ENCODE measurements at places on chromosomes 16 and 17.

- DNase-seq, result no peak
Observed at GRCh38 chr16:30934827-30935557, 11.6 kb downstream of the FBXL19 start.

DNA sequence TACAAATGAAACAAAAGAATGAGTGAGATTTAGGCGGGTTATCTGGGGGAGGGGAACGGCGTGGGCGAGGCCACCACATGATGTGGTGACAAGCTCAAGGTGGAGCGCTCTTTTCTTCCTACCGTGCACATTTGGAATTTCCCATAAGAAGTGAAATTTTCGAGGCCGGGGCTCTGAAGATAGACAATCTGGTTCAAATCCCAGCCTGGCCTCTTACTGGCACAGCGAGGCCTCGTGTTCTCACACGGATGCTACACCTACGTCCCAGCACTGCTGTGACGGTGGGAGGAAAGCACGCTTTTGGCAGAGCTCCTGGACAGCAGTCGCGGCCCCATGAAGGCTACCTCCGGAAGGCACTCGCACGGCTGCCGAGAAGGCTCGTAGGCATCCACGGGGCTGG lies 25.2 kb downstream of the ZDHHC7 start:
- no peak for DNase-seq

DNA sequence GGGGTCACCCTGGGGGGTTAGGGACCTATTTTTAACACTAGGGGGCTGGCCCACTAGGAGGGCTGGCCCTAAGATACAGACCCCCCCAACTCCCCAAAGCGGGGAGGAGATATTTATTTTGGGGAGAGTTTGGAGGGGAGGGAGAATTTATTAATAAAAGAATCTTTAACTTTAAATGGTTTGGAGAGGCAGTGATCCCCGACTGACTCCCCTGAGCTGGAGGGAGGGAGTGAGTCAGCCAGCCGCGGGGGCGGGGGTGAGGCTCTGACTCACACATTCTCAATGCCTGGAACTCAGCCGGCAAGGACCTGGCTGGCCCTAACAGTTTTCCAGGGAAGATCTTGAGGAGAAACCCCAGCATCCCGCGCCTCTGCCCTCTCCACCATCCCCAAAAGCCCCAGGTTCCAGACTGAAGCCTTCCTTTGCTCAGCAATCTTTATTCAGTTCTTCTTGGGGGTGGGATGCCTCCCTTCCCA lies 1.5 kb downstream of the HCFC1R1 start:
- peak; percentile 87 for DNase-seq

DNA sequence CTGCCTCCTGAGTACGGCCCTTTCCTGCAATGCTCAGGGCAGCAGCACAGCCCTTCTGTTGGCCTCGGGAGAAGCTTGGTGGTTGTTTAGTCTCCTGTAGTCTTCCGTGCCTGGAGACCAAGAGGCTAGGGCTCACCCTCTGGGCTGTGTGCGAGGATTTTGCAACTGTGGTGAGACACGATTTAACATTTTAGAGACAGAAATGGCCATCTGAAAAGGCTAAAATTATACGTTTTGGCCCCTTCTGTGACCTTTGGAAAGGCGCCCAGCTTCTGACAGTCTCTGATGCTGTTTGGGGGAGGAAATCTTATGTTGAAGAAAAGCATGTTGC lies 33.1 kb downstream of the FOXL1 start:
- DNase-seq, result no peak

GRCh38 chr17:42408061-42408460 lies 15.0 kb downstream of the CAVIN1 start:
- no peak for DNase-seq

GRCh38 chr17:80109066-80109660 lies 7.8 kb downstream of the GAA start:
- DNase-seq, result no peak

- DNase-seq, result peak; percentile 76
Observed at GRCh38 chr16:86664522-86665318, 86.4 kb downstream of the FOXL1 start.

GRCh38 chr16:70701998-70702397 lies 16.1 kb upstream of the MTSS2 start:
- DNase-seq, result no peak

GRCh38 chr17:62140836-62141235 lies 75.8 kb upstream of the MED13 start:
- DNase-seq, result no peak

DNA sequence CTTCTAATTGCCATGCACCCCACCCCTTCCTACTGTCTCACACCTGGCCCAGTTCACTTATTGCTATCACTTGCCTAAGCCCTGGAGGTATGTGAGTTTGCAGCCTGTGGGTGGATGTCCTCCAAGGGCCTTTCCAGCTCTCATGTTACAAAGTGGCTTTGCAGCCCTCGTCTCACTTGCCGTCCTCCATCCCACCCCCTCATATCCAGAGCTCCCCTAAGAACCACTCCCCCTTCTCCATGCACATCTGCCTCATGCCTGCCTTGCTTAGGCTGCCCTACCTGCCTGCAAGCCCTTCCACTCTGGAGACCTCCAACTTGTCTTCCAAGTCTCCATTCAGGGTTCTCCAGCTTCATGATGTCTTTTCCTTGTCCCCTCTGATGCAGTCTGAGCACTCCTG lies 119.4 kb upstream of the NLRP1 start:
- no peak for DNase-seq

DNA sequence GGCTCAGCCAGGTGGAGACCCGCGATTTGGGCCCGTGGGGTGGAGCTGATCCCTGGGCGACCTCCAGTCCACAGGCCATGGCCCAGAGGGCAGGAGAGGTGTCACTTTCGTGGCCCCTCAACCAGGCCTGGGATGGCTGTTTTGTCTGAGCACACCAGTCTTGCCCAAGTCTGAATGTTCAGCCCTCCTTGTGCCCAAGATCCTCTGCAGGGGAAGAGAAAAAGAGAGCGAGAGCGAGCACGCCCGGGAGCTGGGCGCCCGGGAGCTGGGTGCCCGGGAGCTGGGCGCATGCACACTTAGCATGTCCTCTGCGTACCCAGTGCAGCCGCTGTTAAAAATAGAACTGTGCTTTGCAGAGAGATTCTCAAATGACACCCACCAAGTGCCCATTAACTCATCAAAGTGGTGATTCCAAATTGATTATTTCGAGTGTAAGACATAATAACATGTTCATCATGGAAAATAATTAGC lies 403.3 kb upstream of the TNRC6C start:
- no peak for DNase-seq

GRCh38 chr17:77096570-77097214 lies 44.1 kb upstream of the SEC14L1 start:
- DNase-seq, result no peak

- DNase-seq, result no peak
Observed at GRCh38 chr16:53773150-53773846, 69.3 kb downstream of the FTO start.

DNA sequence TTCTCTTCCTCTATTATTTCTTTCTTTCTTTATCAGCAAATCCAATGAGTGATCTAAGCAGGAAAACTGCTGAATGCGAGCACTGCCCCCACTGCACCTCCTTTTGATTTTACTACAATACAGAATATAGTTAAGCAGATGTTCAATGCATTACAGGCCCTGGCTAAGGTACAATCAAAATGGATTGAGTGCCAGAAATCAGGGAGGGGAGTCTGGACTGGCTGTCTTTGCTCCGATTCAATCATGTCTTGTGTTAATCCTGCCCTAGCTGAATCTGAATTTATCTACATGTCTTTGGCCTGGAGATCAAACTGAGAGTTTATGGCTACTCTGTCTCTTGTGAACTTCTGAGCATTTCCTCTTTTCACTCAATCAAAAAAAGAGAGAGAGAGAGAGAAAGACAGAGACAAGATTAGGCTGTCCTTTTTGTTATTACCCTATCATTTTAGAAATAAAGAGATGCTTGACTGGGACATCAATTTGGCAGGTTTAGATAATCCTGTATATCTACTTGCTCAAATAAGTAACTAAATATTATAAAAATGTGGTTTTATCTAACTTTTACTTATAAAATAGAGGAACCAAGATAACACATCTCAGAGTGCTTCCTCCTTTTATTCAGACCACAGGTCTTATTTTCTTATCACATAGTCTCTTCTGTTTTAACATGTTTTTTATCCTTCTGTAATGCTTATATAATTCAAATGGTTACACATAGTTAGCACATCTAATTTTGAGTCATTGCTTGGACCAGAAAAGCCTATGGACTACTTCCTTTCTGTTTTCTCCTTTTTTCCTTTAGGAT lies 656.2 kb downstream of the KCNJ2 start:
- no peak for DNase-seq

GRCh38 chr16:19938536-19938935 lies 53.9 kb upstream of the GPRC5B start:
- DNase-seq, result no peak

GRCh38 chr17:81590121-81590520 lies 38.0 kb upstream of the FAAP100 start:
- DNase-seq, result no peak

DNA sequence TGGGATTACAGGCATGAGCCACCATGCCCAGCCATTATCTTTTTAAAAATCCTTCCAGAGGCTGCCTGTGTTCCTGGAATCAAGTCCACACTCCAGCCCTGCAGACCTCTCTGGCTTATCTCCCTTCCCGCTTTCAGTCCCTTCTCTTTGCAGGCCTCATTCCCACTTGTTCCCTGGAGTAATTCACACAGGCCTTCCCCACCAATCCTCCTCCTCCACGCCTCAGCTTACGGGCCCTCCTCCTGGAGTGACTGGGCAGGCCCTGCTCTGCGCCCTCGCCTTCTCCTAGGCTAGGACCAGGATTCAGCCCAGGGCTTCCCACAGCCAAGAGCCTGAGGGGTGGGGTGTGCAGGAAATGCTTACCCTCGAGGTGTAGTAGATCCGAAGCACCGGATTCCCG lies 2.8 kb downstream of the CDIPT start:
- no peak for DNase-seq

GRCh38 chr17:80859002-80859941 lies 132.4 kb upstream of the CHMP6 start:
- no peak for DNase-seq

DNA sequence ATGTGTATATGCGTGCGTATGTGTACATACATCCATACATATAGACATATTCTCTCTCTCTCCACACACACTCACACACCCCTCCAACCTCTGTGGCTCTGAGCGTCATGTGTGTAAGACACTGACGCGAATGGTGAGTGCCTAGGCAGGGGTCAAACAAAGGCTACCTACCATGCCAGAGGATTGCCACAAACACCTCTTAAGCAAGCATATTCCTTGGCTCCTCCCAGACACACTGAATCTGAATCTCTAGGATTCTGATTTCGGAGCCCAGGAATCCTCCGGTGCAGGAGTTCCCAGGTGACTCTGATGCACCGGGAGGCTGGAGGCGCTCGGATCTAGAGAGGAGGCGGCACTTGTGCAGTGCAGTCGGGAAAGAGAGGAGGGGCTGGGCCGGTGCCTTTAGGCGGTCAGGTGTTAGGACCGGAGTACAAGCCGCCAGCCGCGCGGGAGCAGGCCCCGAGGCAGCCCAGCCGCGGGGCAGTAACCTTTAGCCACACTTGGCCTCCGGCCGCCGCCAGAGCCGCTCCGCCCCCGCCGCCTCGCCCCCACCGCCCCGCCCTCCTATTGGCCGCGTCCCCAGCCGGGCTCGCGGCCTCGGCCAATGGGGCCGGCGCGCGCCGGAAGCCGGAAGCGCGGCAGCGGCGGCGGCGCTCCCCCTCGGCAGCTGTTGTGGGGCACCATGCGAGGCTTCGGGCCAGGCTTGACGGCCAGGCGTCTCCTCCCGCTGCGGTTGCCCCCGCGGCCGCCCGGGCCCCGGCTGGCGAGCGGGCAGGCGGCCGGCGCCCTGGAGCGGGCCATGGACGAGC lies at the start of gene MLYCD:
TSS of gene MLYCD (plus strand) at position 653 of the 809 bp plus-strand sequence. CDS start at position 683, 30 bp downstream.
- peak; percentile 84 for DNase-seq

- no peak for DNase-seq
Observed at GRCh38 chr16:2526135-2526534, 5.1 kb downstream of the CEMP1 start.

- no peak for DNase-seq
Observed at GRCh38 chr17:73691321-73691766, 47.1 kb upstream of the SDK2 start.

GRCh38 chr16:57985204-57986181 lies 14.6 kb upstream of the CNGB1 start:
- no peak for DNase-seq

DNA sequence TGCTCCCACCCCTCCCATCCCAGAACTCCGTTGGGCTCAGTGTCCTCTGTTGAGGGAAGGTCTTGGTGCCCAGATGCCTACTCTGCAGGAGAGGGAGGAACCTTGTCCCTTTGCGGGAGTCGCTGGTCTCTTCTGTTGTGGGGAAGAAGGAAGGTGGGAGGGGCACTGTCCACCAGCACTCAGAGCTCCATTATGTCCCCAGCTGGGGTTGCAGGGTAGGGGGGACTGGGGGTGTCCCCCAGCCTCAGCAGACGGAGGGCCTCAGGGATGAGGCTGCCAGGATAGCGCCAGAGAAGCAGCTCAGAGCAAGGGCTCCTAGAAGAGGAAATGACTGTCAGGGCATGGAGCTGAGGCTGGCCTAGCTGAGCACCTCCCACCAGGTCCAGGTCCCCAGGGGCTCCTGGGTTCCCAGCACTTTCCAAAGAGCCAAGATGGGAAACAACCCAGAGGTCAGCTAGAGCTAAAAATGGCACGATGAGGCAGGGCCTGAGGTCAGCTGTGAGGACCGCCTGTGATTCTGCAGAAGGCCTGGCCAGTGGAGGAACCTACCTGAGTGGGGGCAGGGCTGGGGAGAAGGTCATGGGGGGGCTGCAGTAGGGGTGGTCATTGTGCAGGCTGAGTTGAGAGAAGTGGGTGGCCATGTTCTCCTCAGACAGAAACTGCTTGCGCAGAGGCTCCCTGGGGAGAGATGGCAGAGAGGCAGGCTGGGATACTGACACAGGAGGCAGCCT lies 893 bp downstream of the HCFC1R1 start:
- no peak for DNase-seq

DNA sequence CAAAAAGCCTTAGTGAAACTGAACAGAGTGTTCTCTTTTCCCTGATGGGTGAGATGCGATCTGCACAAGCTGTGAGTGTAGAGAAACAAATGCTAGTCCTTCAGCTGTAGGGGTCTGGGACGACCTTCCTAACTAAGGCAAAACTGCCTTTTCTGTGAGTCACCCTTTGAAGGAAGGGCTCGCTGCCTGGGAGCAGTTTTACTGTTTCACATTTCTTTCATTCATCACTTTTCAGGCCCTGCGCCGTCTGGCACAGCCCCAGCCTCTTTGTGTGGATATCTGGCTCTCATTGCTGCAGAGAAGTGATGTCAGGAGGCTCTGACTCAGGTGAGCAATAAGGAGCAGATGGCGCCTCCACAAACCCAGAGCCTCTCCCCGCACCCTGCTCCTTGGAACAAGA lies 57.4 kb downstream of the HS3ST3A1 start:
- no peak for DNase-seq

DNA sequence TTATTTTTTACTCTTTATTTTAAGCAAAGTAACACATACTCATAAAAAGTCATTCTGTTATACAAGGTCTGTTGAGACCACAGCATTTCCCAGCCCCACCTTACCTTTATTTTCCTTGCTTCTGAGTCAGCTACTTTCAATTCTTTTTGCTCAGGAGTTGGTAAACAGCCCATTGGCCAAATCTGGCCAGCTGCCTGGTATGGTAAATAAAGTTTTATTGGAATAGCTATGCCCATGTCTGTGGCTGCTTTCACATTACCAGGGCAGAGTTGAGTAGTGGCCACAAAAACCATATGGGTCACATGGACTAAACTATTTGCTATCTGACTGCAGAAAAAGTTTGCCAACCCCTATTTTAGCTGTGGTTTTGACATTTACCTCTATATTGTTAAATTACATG lies 3.4 kb upstream of the NSRP1 start:
- DNase-seq, result peak; percentile 20

GRCh38 chr16:69338557-69339288 lies 641 bp downstream of the COG8 start:
- DNase-seq, result no peak

- no peak for DNase-seq
Observed at GRCh38 chr16:59566446-59566845, 832.3 kb upstream of the GOT2 start.

- DNase-seq, result no peak
Observed at GRCh38 chr16:51637770-51638094, 486.7 kb upstream of the SALL1 start.

Data from activated naive CD4-positive, alpha-beta T cell treated with anti-CD3 and anti-CD28 coated beads, Interleukin-2, amount 50 U/mL, for 72 hours (primary cell).